ENCODE measurements at places on chromosomes 7 and 10.

DNA sequence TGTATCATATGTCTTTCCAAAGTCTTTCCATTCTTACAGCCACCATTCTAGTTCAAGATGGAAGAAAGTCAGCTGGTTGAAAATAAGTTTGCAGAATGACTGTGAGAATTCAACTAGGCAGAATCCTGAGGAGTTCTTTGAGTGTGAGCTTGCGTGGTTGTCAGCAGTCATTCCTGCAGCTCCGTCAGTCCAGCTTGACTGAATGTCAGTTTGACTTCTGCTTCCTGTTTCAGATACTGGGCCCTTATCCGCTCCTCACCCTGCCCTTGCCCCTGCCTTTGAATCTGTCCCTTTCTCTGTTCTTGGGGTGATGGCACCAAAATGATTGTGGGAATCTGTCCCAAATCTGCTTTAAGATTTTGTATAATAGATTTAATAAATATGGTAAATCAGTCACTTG is 27.8 kb downstream of the SLC26A5 start:
- no peak for DNase-seq

DNA sequence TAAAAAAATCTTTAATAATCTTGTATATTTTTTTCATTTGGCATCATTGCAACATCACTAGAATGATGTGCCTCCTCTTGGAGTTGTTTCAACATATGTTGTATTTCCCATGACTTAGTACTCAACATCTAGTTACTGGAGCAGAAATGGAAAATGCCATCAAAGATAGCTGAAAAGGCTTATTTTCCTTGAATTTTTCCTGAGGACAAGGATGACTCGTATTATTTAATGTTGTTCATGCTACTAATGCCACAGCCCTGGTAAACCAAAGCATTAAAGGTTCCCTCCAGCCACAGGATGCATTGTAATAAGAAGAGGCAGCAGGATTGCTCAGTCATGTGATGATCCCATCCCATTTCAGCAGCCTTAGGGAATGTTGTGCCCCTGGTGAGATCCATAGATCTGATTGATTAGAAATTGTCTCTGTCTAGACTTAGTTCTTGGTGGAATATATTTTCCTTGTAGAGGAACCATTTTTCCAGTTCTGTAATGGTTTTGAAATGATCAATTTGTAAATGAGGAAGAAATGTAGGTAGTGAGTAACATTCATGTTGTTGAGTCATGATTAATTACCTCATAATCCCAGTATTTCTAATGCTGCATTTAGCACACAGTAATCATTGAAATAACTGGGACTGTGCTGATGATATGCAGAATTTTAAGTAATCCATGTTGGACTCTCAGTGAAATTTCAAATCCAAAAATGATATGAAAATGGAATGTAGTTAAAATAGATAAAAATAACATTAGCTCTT is 91.3 kb upstream of the SMIM30 start:
- DNase-seq, result peak; percentile 22

GRCh38 chr7:102426268-102427018 is 6.9 kb upstream of the ORAI2 start:
- DNase-seq, result no peak

- DNase-seq, result no peak
Measured at GRCh38 chr7:140061607-140061930, 1.2 kb downstream of the PARP12 start.

DNA sequence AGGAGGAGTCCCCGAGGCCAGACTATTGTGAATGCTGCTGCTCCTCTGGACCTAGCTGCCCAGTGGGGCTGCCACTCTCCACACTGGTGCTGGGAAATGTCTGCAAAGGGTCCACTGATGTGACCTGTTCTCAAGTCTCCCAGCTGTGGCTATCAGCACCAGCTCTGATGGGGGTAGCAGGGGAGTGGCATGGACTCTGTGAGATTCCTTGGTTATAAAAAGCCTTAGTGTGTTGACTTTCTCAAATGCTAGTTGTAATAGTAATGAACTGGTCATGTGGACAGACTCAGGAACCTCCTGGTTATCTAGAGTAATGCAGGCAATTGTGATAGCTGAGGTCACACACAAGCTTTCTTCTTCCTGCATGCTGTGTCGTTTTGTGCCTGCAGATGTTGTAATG is 34.1 kb upstream of the ARMC3 start:
- DNase-seq, result no peak

DNA sequence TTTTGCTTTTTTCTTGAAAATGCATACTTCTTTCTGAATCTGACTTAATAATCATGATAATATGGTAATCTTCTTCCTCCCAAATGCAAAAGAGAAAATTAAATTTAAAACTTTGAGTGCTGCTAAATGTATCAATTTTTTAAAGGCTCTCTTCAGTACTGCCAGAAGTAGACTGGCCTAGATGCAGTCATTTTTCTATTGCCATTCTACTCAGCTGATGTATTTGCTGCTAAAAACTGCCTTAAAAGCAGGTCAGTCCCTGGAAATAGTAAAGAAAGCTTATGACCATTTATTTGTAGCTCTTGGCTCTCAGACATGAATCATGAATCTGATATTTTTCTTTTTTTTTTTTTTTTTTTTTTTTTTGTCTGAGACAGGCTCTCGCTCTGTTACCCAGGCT is 28.5 kb downstream of the NAPEPLD start:
- DNase-seq, result peak; percentile 17

GRCh38 chr7:38303866-38304265 is 30.4 kb upstream of the TARP start:
- DNase-seq, result no peak

- no peak for DNase-seq
Measured at GRCh38 chr7:8277394-8277982, 15.5 kb upstream of the ICA1 start.

- no peak for DNase-seq
Measured at GRCh38 chr7:5679813-5680473, 101.5 kb downstream of the RNF216 start.

- DNase-seq, result peak; percentile 3
Measured at GRCh38 chr7:70005891-70006260, 407.6 kb downstream of the AUTS2 start.
